M059J (cell line): ENCODE measurements at places on chromosomes 16 and 17. TPM values are rescaled to one million over a fixed set of nuclear protein-coding genes. Genes with fewer than 3 reads are reported as not detected.
A peak's percentile ranks its signal among the peaks of the same experiment; 100 is the strongest.

Gene EIF4A3
- 103 and 145 TPM in 2 replicates for total RNA-seq

Gene CEP20
- total RNA-seq = 74.6 and 116 TPM in 2 replicates

Gene IRX3
- total RNA-seq = 8.4 and 12.7 TPM in 2 replicates

Gene NPIPA3
- total RNA-seq = 0.22 TPM in 1 of 2 replicates, not detected in the other

Gene SYNRG
- total RNA-seq = 5.9 and 10.5 TPM in 2 replicates

Gene EFNB3
- total RNA-seq = 1.1 TPM in 2 replicates

DNA sequence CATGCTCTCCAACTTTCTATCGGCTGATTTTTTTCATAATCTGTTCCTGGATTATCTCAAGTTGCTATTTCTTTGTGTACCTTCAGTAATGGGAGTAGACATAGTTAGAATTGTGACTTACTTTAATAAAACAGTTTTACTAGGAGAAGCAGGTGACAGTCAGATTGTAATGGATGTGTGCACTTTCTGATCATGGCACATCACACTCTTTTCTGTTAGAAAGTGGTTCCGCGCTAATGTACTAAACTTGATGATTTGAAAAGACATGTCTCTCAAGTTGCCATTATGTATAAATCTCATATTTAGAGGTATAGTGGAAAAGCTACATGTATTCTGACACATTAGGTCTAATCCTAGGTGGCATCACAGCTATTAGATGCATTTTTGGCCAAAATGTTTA lies 121.3 kb upstream of the CDH8 start:
- no peak for DNase-seq

GRCh38 chr17:5399767-5400166 lies 19.7 kb downstream of the NUP88 start:
- DNase-seq = no peak

DNA sequence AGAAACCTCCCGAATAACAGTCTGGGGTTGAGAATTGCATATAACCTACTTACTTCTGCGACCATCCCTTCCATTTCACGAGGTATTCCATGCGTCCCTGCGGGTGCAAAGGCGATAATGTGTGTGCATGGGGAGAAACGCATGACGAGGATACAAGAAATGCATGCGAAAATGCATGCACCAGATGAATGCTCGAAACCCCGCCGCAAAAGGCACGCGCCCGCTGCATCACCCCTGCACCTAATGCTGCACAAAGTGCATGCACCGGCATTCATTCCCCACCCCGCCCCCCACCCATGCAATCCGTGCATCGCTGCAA lies 474 bp downstream of the CBX8 start:
- DNase-seq = no peak

DNA sequence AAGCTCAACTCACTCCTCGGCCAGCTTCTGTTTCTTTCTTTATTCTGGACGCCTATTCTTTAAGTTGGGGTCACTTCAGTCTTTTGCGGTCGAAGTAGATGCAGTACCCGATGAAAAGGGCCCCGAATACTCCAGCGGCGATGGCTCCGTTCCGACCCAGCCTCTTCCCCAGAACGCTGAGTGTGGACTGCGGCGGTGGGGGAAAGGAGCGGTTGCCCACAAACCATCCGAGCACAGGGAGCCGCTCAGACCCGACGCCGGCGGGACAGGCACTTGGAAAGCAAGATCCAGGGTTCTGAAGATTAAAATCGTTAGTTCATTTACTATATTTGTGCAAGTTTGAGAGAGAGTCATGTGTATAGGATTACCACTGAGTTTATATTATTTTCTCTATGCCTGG lies 22.5 kb downstream of the SLFN12L start:
- no peak for DNase-seq

- peak; percentile 30 for DNase-seq
Measured at GRCh38 chr17:75504347-75505151, 10.8 kb downstream of the CASKIN2 start.

DNA sequence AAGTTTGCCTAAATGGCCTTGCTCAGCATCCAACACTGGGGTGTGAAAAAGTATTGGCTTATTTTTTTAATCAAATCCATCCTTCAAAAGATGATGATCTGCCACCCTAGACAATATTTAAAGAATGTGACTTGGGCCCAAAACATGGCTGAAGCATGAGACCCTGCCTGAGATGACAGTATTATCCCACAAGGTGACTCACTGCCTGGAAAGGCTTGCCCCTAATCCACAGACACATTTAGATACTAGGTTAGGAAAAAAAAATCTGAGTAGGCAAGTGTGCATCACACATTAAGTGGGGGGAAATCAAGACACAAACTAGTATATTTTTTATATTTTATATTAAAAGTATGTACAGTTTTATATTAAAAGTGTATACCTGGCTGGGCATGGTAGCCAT lies 38.4 kb downstream of the TOM1L2 start:
- DNase-seq = peak; percentile 65

- DNase-seq = no peak
Measured at GRCh38 chr16:81821436-81822128, 42.5 kb downstream of the PLCG2 start.
